CD14-positive monocyte (primary cell): ENCODE measurements at places on chromosomes 5 and 9.
A peak's percentile ranks its signal among the peaks of the same experiment; 100 is the strongest.

GRCh38 chr5:56914678-56915077 lies 5.3 kb downstream of the SETD9 start:
- no peak for DNase-seq

DNA sequence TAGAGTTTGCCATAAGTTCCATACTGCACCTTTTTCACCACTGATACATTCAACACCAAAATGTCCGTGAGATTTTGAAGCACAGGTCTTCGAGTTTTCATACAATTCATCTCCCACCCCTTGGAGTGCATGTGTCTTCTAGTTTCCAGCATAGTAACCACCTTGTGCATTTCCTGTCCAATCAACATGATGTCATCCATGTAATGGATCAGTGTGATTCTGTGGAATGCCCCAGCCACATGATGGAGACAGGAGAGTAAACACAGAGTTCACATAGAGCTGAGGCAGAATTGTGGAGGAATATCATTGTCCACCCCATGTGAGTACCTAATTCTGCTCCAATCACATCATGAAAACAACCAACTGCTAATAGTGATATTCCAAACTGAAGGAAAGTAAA lies 441.5 kb upstream of the CDH6 start:
- no peak for DNase-seq

DNA sequence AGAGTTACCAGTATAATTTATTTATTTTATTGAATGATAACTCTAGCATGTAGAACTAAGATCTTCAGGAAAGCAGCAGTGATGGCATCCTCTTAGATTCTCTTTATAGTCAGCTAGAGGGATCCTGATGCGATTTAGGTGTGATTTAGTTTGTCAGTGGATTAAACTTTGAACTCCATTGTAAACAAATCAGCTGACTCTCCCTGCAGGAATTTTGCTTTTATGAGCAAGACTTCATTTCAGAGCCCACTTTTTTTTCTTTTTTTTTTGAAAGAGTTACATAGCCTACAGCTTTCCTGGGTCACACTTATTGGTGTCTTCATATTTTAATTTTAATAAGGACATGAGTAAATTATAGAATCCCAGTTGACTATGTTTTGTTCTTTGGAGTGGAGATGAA lies 93.8 kb upstream of the SEMA6A start:
- DNase-seq: no peak

- DNase-seq: no peak
Measured at GRCh38 chr9:34976441-34976840, 13.1 kb upstream of the DNAJB5 start.

GRCh38 chr9:109483744-109484429 lies 14.2 kb downstream of the PTPN3 start:
- no peak for DNase-seq

- DNase-seq: no peak
Measured at GRCh38 chr5:7868427-7868772, 431 bp downstream of the FASTKD3 start.

DNA sequence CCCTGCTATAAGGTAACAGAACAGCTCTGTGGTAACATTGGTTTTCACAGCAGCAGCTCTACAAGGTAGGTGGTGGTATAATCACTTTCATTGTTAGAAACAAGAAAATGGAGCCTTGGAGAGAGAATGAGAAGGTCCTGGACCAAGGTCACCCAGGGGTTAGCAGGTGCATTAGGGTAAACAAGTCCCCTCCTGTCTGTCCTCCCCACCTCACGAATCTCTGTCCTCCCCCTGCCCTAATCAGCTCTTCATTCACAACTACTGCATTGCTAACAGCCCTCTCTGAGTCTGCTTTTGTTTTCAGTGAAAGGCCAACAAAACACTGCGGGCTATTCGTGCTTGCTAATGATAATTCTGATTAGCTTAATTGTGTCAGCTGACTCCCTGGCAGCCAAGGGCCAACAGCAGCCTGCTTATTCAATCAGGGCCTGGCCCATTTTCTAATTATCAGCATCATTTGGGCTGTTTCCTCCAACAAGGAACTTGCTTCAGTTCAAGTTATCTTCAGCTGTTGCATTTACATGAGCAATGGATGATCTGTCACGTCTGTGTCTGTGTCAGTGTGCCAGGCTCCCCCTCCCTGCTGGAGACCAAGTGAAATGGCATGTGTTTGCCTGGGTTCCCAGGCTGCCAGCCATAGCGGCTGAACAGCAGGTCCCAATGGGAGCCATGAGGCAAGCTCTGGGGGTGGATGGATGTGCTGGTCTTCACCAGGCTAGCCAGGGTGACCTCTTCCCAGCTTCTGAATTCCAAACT lies 56.7 kb upstream of the EQTN start:
- DNase-seq: peak; percentile 58

DNA sequence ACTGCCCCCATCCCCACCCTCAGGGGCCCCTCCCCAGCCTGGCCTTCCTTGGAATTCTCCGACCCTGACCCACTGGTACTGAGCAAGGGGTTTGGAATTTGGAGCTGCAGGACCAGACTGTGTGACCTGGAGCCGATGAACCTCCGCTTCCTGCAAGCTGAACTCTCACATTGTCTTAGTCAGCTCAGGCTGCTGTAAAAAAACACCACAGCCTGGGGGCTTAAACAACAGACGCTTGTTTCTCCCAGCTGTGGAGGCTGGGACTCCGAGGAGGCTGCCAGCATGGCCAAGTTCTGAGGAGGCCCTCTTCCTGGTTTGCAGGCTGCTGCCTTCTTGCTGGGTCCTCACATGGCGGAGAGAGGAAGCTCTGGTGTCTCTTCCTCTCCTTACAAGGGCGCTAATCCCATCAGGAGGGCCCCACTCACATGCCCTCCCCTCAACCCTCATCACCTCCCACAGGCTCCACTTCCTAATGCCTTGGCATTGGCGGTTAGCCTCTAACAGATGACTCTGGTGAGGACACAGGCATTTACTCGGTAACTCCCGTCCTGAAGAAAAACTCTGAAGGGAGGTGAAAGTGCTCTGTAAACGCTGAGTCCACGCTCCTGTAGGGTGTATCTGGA lies 42.4 kb downstream of the C5orf15 start:
- DNase-seq: no peak

GRCh38 chr5:140881889-140882590 lies at the start of gene PCDHA13:
TSS of gene PCDHA13 (plus strand) at chr5:140882124. CDS start at chr5:140882269, 145 bp downstream.
- no peak for DNase-seq

DNA sequence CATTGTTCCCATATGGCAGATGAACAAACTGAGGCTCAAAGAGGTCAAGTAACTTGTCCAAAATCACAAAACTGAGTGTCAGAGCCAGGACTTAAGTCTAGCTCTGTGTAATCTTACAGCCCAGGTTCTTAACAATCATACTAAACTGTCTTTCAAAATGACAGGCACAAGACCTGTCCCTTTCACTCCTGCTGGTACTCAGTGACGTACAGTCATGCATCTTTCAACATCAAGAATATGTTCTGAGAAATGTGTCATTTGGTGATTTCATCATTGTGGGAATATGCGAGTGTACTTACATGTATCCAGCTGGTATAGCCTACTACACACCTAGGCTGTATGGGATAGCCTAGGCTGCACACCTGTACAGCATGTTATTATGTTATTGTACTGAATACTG lies 646.8 kb upstream of the WWC1 start:
- no peak for DNase-seq
